ENCODE measurements at places on chromosomes 2 and 18.

GRCh38 chr2:168096158-168096557 is 151.2 kb downstream of the STK39 start:
- DNase-seq = no peak

GRCh38 chr2:109344270-109344805 is 215.3 kb downstream of the SH3RF3 start:
- no peak for DNase-seq

DNA sequence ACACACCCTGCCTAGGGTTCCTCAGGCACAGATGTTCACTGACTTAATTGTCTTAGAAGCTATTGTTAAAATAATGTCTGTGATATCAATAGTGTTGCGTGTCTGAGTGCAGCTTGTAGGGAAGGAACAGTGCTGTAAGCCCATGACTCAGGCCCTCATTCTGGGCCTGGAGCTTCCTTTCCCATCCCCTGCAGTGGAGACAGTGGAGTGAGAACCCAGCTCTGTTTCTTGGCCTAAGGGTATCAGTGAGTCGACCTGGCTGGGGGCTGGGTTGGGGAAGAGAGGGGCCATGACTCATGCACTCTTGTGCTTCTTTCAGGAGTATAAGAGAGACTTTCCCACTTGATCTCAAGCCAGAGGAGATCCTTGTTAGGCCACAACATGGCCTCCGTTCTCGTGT is 106.8 kb downstream of the HRH4 start:
- DNase-seq = no peak

- DNase-seq = no peak
These were observed 85.3 kb downstream of the CDC42EP3 start for GRCh38 chr2:37585982-37586621.
